ENCODE measurements at places on chromosomes 5 and 9.

DNA sequence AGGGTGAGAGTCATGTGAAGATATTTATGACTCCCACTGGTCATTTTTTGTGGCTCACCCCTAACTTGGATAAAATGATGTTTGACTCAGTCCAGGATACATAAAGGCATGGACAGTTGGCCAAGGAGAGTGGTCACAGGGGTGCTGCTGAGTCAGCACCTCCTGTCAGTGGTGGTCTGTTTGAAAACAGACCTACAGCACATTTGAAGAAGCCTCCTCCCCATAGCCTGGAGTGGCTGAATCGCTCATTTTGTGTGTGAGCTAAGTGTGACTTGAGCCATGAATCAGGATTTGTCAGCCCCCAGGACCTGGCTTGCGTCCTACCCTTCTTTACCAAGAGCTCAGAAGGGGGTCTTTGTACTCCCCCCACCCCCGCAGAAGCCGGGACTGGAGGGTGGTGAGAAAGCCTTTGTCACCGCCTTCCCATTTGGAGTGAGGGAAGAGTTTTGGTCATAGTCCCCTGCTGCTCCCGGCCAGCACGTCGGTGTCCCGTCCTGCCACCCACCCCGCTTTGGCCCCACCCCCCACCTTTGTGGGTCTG lies 35.6 kb downstream of the TRIO start:
- peak; percentile 67 for DNase-seq

DNA sequence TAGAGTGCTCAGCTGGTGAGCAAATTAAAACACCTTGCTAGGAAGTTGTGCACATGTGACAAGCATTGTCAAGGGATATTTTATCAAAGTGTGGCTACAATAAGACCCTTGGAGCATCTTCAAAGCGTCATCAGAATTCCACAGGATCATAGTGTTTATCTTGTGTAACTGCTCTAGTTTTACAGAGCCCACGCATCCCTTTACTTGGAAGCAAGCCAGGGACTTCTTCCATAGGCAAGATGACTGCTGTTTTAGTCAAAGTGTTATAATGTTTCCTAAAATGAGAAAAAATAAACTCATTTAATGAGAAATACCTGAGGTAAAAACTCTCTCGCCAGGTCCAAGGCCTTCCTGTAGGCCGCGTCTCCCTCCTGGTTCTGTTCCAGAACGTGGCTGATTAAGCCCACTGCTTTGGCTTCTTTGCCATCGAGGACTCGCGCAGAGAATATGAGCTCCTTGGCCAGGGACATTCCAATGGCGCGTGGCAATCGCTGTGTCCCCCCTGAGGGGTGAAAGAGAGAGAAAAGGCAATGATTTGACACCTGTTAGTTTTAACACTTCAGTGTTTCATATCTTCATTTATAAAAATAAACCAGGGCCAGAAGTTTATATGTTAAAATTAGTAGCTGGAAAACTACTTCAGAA lies 141.1 kb downstream of the AUH start:
- no peak for DNase-seq

GRCh38 chr9:5643005-5643624 lies 14.2 kb downstream of the RIC1 start:
- DNase-seq, result no peak

GRCh38 chr5:76620166-76620565 lies 3.0 kb downstream of the F2RL2 start:
- no peak for DNase-seq

DNA sequence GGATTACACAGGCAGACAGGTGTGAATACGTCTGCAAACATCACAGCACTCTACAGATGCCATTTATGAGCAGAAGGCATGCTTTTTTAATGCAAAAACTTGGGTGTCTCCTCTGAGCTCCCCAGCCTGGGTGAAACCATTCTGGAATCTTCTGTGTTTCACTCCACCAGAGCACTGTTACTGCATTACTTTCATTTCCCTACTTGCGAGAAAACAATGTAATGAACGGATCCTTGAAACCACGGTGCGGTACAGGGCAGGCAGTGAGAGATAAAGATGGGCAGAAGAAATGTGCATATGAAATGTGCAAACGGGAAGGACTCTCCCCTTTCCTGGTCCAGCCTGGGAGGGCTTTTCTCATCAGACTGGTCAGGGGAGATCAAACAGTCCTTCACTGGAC lies 584.3 kb upstream of the KLF4 start:
- DNase-seq, result no peak

DNA sequence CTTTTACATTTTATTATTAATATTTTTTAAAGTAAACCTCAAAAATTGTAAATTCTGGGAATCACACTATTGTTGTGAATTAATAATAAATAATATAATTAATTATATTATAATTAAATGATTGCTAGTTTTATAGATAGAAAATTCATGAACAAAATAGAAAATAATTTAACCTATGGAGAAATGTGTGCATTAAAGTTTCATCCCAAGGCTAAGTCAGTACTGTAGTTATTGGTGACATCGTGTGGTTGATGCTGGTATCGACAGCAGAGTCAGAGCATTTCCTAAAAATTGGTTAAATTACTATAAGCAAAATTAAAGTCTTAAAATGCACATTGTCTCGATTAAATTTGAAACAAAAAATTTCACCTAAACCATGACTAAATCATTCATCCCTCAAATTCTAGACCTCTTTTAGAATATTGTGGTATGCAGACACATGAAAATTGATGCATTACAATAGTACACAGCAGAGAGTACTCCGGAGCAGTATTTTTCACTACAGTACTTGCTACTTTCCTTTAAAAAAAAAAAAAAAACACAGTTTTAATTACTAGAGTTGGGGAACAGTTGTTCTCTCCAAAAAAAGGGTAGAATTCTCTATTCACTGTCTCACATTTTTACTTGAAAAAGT lies 73.9 kb downstream of the RORB start:
- peak; percentile 49 for DNase-seq

GRCh38 chr5:91538179-91538578 lies 155.1 kb upstream of the ARRDC3 start:
- no peak for DNase-seq

- no peak for DNase-seq
Measured at GRCh38 chr9:105621001-105621400, 41.3 kb upstream of the TAL2 start.

- DNase-seq, result no peak
Measured at GRCh38 chr9:99005651-99006050, 61.9 kb downstream of the COL15A1 start.

DNA sequence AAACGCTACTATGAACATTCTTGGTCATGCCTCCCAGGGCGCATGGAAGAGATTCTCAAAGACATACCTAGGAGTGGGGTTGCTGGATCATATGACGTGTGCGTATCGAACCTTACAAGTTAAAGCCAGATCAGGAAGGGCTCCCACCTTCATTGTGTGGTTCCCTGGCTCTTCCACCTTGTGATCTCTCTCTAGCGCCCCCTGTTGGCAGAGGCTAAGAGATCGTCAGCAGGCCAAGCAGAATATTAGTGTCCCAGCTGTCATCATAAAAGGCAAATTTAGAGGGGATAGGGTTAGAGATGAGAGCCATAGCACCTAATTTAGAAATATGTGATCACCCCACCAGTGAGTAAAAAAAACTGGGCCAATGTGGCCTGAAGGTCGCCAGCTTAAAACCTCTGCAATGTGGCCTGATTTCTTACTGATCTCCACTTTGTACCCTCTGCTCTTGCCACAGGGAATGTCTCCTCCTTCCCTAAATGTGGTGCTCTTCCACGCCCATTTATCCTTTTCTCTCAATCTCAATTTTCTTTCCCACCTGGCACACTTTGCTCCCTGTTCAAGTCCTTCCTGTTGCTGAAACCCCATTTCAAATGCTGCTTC lies 91.7 kb upstream of the SHB start:
- DNase-seq, result peak; percentile 75

DNA sequence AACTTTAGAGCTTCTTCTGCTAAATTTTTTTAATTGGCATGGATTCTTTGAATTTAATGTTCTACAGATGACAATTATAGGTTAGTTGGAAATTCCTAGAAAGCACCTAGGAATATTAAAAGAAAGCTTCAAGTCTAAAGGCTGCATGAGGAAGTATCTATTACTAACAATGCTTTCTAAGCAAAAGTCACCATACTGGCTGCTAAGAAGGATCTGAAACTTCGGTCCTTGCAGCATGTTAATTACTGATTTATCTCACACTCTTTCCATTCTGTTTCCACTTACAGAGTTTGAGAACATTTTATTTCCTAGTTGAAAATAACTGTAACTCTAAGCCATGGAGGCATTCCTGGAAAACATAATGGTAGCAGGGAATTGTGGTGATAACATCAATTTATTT lies 8.4 kb downstream of the SEMA6A start:
- no peak for DNase-seq

GRCh38 chr9:7974335-7974960 lies 174.9 kb upstream of the DMAC1 start:
- no peak for DNase-seq

DNA sequence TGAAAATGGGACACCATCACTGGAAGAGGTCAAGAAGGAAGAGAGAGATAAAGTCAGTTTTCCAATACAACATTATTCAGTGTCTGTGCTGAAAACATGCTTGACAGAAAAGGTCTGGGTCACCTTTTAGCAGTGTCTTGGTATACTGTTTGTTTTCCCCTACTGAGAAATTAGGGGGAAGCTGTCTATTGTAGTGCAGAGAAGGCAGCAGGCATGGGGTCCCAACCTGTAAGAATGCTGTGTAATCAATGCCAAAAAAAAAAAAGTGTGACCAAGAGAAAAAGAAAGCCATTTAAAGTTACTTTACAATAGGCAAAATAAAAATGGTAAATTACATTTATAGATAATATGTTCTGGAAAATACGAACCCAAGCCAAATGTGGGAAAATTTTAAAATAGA lies 139.3 kb downstream of the RAB3C start:
- no peak for DNase-seq

- DNase-seq, result peak; percentile 57
Measured at GRCh38 chr5:40572937-40573336, 106.8 kb upstream of the PTGER4 start.

DNA sequence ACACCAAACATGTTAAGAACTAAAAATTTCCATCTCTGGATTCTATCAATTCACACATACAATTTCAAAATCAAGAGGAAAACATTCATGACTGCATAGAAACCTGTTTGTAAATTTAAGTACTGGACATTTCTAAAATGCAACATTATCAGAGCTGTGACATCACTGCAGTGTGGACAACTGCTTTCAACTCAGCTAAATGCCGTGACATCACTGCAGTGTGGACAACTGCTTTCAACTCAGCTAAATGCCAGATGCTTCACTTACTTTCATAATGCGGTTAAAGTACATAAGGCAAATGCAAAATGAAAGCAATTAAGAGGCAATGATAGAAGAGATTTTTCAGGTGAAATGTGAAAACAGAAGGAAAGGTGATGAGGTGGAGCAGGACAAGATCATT lies 161.5 kb downstream of the ARL15 start:
- DNase-seq, result no peak

GRCh38 chr5:997001-997474 lies 11.6 kb upstream of the NKD2 start:
- DNase-seq, result no peak

DNA sequence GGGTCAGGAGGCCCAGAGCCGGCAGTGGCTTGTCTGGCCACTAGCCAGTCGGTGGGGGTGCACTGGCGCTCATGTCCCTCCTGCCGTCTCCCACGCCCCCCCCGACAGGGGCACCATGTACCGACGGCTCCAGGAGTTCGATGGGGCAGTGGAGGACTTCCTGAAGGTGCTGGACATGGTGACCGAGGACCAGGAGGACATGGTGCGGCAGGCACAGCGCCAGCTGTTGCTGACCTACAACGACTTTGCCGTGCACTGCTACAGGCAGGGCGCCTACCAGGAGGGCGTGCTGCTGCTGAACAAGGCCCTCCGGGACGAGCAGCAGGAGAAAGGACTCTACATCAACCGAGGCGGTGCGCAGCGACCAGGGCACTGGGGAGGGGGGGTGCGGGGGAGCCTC lies 8.1 kb downstream of the TTC16 start:
- no peak for DNase-seq

GRCh38 chr5:2164586-2164985 lies 281.9 kb upstream of the IRX4 start:
- DNase-seq, result no peak

DNA sequence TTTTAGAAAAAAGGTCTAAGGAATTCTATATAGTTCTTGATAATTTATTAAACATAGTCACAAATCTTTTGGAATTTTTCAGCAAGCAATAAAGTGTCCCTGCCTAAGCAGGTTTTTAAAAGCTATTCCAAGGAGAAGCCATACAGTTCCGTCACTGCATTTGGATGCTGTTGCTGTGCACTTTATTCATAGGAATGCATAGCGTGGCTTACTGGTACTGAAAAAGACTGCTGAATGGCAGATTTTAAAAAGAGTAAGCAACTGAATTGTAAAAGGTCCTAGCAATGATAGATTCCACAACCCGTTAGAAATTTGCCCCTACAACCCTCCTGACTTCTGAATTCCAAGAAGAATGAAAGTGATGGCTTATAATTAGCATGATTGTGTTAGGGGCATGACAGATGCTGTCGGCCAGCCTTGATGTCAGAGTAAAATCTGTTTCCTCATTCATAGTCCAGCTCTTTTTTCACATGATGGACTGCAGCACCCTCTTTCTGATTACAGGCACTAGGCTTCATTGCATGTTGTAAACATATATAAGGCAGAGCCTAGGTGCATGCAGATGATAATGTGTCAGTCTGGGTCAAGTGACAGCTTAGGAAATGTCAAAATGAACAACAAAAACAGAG lies 227.0 kb downstream of the PDE4D start:
- no peak for DNase-seq

DNA sequence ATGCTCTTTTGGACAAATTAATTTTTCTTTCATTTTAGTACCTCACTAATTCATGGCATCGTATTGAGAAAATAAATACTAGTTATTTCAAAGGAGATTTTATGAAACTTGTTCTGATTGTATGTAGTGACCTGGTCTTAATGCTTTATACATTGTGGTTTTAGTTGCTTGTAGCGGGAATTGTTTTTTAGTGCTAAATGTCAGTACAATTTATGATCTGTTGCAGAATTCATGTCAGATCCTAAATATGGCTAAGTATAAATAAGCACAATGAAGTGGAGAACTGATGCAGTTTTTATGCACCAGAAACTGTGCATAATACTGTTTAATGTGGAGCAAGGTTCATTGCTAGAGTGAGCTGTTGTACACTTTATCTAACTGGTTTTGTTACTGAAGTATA lies 308.8 kb downstream of the PJA2 start:
- no peak for DNase-seq

DNA sequence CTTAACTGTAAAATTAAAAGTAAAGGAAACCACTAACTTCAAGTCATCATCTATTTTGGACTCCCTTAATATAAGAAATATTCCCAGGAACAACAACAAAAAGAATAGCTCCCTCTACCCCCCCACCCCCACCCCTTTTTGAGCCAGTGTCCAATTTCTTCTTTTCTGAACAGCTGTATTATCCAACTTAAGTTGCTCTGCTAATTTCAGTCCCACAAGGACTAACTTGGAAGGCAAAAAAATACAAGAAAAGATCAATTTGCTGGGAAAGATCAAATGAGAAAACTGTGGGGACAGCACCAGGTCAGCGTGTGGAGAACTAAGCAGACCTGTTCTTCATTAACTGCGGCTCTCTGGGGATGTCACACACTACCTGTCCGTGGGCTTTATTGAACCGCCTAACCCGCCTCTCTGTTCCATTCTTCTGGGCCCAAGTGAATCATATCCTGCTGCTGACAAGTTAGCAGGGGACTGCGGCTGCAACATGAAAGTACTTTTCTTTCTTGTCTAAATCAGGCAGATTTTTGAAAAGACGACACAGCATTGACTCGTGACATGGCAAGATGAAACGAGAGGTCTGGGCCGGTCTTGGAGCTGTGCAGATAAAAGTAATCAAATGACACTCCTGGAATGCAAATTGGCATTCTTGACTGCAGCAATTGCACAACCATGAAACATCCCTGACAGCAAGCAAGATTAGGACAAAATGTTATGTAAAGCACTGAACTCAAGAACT lies 2.7 kb downstream of the BNC2 start:
- peak; percentile 68 for DNase-seq

GRCh38 chr5:11302663-11303062 lies 541.6 kb upstream of the DAP start:
- no peak for DNase-seq

All from GM03348 (cell line).